WERI-Rb-1 (cell line): ENCODE measurements at places on chromosomes 5 and 9.

DNA sequence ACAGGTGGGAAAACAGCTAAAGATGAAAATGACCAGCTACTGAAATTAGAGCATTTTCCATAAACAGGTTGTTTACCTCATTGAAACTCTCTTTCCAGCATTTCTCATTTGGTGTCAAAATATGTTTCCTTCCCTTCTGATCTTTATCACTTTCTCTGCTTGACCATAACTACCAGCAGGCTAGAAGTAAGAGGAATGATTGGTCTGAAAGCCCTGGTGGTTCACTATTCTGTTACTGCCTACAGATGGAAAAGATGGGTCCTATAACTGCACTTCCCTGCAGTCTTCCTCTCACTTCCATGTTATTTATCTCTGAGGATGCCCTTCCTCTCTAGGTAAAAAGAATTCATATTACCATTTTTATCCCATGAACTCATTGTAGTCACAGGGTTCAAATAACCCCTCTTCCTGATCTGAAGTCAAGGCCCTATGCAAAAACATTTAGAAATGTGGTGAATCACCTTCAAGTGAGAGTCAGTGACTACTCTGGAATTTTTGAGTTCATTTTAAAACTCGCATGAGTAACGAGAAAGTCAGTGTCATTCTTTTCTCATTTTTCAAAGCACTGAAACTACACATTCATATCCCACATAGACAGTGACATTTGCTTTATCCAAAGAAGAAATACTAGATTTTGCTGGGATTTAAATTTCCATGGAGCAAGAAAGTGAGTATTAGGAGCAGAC is 51.7 kb downstream of the ZNF474 start:
- DNase-seq, result no peak

GRCh38 chr9:35357116-35357515 is 132.8 kb upstream of the RUSC2 start:
- DNase-seq, result no peak

- DNase-seq, result no peak
Observed at GRCh38 chr5:126641387-126641786, 40.6 kb downstream of the PHAX start.

GRCh38 chr9:69023650-69024049 is 9.7 kb upstream of the PRKACG start:
- DNase-seq, result no peak

DNA sequence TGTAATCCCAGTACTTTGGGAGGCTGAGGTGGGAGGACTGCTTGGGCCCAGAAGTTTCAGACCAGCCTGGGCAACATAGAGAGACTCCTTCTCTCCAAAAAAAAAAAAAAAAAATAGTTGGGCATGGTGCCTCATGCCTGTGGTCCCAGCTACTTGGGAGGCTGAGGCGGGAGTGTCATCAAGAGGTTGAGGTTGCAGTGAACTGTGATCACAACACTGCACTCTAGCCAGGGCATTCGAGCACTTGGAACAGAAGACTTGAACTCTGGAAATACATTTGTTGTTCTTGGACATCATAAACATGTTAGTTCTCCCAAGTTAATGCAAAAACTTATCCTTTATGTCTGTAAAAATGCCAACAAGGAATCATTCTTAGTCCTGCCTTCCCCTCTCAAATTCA is 29.6 kb downstream of the EHMT1 start:
- DNase-seq, result no peak
